Tibial nerve (tissue), 4 donors: ENCODE measurements at places on chromosomes 7 and 10.

DNA sequence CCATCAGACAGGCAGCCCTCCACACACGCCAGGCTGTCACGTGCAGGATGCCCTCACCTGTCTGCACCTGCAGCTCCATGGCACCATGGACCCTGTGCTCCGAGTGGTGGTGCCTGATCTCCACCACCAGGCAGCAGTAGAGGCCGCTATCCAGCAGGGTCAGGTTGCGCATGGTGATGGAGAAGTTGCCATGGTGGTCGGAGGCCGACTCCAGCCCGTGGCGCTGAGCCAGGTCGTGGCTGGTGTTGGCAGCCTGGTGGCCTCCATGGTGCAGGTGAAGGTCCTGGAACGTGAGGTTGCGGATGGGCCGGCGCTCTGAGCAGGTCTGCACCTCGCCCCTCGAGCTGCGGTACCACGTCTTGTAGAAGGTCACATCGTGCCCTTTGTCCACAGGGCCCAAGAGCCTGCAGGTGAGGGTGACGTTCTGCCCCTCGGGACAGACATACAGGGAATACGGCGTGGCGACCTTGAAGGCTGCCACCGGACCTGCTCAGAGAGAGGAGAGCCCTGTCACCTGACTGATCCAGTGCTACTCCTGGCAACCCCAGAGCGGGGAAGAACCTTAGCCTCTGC is 11.7 kb downstream of the VSIR start:
- no peak for DNase-seq
- H3K36me3 ChIP-seq: peaks cover 63% of the 10 kb centered on the region

DNA sequence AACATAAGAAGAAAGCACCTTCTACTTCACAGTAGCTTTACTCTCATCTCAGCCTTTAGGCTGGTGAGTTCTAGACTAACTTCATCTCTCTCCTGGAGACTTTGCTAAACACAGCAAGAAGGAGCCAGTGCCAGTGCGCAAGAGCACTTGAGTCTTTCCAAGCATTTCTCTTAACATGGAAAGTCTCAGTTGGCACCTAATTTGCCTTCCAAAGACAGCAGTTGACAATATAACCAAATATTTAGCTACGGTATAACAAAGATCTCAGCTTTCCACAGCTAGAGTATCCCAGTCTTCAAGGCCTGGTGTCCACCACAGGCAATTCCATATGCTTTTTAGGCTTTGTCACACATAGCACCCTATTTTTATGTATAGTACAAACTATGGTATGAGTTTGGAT is 1204.9 kb downstream of the CNTNAP2 start:
- no peak for DNase-seq
- no peak overlapping the region for H3K4me3 ChIP-seq
- no peak overlapping the region for H3K27ac ChIP-seq
- H3K36me3 ChIP-seq: no peaks in the 10 kb centered on the region
- H3K27me3 ChIP-seq: no peaks in the 10 kb centered on the region
- no peaks in the 10 kb centered on the region for H3K4me1 ChIP-seq

- peaks cover 7% of the 10 kb centered on the region for H3K4me1 ChIP-seq
- no peak overlapping the region for H3K27ac ChIP-seq
- no peaks in the 10 kb centered on the region for H3K36me3 ChIP-seq
- H3K27me3 ChIP-seq: no peaks in the 10 kb centered on the region
- H3K4me3 ChIP-seq: no peak overlapping the region
These were observed 54.9 kb upstream of the HELLS start for GRCh38 chr10:94490789-94491039.

DNA sequence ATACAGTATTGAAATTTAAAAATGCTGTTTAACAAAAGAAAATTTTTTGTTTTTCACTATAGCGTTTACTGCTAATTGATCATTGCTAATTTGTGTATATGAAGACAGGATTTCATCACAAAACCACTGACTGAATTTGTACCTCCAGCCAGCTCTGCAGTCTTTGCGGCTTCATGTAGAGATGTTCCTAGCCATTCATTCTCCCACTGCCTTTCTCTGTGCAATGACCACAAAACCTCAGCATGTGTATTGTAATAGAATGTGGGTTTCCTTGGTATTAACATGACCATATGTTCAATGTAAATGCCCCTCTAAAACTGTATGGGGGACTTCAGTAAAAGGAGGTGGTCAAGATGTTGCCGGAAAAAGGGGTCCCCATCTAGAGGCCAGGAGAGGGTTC is 81.1 kb upstream of the STEAP1B start:
- no peaks in the 10 kb centered on the region for H3K4me1 ChIP-seq
- no peaks in the 10 kb centered on the region for H3K27me3 ChIP-seq
- H3K4me3 ChIP-seq: no peak overlapping the region
- no peaks in the 10 kb centered on the region for H3K36me3 ChIP-seq
- DNase-seq: no peak
- no peak overlapping the region for H3K27ac ChIP-seq
